Activated T-helper 17 cell treated with anti-CD3 and anti-CD28 coated beads, Interleukin-2, amount 50 U/mL, for 72 hours (primary cell): ENCODE measurements at places on chromosomes 4 and X. TPM values are rescaled to one million over a fixed set of nuclear protein-coding genes. Genes with fewer than 3 reads are reported as not detected.

Gene H2BW2
- total RNA-seq = not detected

Gene NAP1L3
- 1.6 TPM for total RNA-seq

Gene LDB2
- total RNA-seq = not detected

Gene PDGFRA
- total RNA-seq = 0.56 TPM

Gene PAGE1
- not detected for total RNA-seq

Gene SPATA18
- 0.19 TPM for total RNA-seq

Gene PLAC8
- total RNA-seq = 19.9 TPM

Gene GPC3
- not detected for total RNA-seq

Gene PAK3
- 2.4 TPM for total RNA-seq

Gene KLF8
- total RNA-seq = 10.9 TPM

Gene FAM9B
- total RNA-seq = 0.11 TPM

Gene CT45A5
- total RNA-seq = not detected

Gene ERAS
- total RNA-seq = not detected

Gene MAGEA12
- total RNA-seq = not detected

Gene SCML2
- total RNA-seq = 2.2 TPM

Gene SPACA5
- total RNA-seq = not detected

Gene BEND2
- not detected for total RNA-seq

Gene TBX22
- not detected for total RNA-seq

Gene F8A2
- not detected for total RNA-seq

Gene EMCN
- not detected for total RNA-seq

Gene PORCN
- total RNA-seq = 9.4 TPM

Gene PABPC1L2B
- not detected for total RNA-seq

Gene ODAPH
- 3.4 TPM for total RNA-seq

Gene STATH
- total RNA-seq = not detected

Gene LINC00632
- total RNA-seq = 4.7 TPM

Gene ACE2
- total RNA-seq = 0.16 TPM

Gene MID1
- total RNA-seq = 0.30 TPM

Gene GCNA
- 4.9 TPM for total RNA-seq
